ENCODE measurements at places on chromosomes 12 and 14.

- DNase-seq = no peak
These were observed 43.1 kb downstream of the CEP83 start for GRCh38 chr12:94416613-94417012.

- no peak for DNase-seq
These were observed 203.1 kb downstream of the AEBP2 start for GRCh38 chr12:19642345-19642744.

DNA sequence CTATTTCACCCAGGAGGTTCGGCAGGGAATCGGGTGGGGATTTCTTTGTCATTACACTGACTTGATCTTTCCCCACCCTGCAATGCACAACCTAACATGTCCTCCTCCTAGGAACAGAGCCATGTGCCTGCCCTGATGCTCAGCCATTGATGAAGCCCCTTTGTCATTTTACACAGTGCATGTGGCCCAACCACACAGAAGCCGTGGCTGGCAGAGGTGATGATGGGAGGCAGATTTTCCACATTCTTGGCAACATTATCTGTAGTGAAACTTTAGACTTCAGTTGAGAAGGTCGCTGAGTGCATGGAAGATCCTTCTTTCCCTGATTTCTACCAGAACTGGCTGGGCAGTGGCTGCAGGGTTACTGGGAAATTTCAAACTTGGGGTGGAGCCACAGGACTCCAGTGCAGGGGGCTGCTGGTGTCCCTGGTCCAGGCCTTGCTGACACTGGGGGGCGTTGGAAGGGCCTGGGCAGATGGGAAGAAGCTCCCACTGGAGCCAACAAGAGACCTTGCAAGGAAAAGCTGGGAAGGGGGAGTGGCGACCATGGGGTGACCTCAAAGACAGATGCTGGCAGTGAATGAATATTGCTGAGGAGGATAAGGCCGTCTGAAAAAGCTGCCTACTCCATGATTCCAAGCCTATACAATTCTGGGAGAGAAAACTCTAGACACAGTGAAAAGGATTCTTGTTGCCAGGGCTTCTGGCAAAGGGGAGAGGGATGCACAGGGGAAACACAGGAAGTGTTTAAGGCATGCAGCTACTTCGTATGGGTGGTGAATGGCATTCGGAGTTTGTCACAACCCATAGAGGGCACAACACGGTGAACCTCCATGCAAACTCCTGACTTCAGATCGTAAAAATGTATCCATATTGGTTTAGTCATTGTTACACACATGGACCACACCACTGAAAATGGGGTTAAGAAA, 41.8 kb upstream of the P2RX7 start:
- no peak for DNase-seq

- no peak for DNase-seq
These were observed 16.5 kb downstream of the ITPK1 start for GRCh38 chr14:93099196-93099595.

- no peak for DNase-seq
These were observed 64.8 kb downstream of the WSCD2 start for GRCh38 chr12:108193917-108194316.

Data from activated gamma-delta T cell treated with anti-CD3 and anti-CD28 coated beads, Interleukin-2, amount 50 U/mL, for 16 hours (primary cell).